Stimulated activated CD4-positive, alpha-beta T cell treated with anti-CD3 and anti-CD28 coated beads, Interleukin-15, amount 100 ng/mL, for 1 hour (primary cell): ENCODE measurements at places on chromosomes 11 and 22.

DNA sequence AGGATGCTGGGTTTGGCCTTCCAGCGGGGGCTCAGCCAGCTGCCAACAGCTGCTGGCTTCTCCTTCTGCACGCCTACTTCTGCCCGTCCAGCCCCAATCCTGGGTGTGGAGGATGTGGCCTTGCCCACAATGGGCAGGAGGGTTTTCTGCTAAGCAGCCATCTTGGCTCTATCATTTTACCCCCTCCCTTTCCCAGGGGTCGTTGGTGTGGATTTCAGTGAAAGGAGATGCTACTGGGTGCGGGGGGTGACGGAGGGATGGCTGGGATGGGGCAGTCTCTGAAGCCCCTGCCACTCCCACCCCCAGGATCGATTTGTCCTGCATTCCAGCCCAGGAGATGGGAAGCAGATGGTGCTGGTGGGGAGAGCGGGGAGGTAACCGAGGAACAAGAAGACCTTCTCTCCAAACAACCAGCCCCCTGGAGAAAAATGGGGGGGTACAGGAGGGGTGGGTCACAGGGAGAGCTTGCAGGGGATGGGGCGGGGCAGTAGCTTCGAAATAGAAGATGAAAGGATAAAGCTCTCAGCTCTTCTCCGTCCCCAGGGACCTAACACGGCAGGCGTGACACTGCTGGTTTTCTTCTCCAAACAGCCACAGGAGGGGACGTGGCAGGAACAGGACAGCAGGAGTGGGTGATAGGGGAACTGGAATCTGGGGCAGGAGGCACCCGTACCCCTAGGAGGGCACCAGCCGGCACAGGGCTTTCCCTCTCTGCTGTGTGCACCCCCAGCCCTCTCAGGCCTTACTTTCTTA is 68.9 kb downstream of the NECTIN1 start:
- no peak for DNase-seq

DNA sequence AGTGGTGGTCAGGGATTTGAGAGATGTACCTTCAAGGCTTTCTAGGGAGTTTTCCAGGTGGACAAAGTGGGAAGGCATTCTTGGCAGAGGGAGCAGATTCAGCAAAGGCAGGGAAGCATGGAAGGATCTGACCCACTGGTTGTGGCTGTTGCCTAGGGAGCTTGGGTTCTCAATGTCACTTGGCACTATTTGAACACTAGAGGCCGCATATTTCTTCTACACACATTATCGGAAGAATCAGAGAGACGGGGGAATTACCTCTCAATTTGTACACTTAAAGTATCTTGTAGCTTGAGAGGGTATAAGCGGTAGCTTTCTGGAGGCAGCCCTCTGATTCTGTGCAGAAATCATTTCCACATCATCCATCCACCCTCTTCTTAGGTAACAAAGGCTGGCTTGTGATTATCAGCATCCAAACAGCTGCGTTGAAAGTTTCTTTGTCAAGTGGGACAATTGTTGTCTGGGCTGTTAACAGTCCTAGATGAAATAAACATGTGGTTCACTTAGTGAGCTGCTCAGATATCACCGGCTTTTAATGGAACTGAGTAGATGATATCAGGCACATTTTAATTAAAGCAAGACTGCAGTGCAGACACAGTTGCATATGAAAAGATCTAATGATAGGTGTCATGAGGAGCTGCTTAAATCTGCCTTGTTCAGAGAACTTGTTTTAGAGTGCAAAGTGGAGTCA is 2.6 kb downstream of the NELL1 start:
- no peak for DNase-seq

DNA sequence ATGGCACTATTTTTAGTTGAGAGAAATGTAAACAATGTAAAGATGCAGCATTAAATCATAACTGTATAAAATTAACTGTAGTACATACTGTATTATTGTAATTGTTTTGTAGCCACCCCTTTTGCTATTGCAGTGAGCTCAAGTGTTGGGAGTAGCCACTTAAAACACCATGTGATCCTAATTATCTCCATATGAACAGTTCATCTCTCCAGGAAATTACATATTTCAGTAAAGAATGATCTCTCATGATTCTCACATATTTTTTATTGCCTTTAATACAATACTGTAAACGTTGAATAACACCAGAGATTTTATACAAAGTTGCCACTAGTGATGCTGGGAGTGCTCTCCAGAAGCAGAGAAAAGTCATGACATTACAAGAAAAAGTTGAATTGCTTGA is 1768.6 kb downstream of the LRRC4C start:
- no peak for DNase-seq

DNA sequence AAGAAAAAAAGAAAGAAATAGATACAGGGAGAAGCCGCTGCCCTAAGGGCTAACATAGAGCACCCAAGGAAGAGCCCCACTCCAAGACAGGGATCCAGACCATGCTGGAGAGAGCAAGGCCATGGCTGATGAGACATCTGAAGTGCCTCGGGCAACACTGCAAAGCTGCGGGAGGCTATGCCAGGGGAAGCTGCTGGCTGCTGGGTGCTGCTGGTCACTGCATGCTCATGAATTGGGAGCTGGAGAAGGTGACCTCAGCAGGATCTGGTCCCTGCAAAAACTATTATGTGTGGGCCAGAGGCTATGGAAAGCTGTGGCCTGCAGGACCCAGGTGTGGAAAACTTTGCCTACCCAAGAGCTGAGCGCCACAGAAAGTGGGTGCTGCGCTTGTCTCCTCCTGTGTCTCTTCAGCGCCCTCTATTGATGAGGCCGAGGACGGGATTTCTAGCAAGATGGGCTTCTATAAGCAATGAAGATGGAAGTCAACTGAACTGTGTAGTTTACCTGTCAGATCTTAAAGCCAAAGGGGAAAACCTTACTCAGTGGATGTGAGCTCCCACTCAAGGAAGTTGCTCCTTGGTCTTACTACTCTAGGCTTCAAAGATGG is 17.3 kb upstream of the SLC29A2 start:
- peak; percentile 41 for DNase-seq

DNA sequence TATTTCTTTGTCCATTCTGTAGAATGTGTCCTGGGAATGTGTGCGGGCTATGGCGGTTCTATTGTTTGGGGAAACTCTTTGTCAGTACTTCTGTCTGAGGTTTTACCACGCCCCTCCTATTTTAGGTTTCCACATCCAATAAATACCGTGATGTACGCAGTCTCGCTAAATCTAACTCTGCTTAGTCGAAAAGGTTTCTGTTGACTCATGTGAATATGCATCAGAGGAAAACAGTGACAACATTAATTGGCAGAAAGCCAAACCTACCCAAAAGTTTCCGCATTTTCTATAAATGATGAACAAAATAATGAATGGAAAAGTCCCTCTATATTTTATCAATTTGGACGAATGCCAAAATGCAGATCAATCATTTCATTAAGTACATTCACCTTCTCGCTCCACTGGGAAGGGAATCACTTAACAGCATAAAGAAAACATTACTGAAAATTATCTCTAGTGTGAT is 143.4 kb downstream of the MAML2 start:
- peak; percentile 2 for DNase-seq

DNA sequence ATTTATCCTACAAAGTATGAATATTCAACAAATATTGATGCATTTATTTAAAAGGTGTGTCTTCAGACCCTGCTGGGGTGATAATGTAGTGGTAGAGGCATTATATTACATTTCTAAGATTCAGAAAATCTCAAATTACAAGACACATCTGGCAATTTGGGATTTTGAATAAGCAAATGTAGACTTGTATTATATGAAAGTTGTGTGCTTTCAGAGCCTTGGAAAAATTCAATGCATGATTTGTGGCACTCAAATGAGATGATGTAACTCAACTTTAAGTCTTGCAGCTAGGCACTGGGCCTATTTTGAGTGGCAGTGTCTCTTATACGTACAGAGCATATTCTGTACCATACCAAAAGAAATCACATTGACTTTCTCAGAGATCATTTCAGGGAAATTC is 214.4 kb downstream of the ETS1 start:
- no peak for DNase-seq

DNA sequence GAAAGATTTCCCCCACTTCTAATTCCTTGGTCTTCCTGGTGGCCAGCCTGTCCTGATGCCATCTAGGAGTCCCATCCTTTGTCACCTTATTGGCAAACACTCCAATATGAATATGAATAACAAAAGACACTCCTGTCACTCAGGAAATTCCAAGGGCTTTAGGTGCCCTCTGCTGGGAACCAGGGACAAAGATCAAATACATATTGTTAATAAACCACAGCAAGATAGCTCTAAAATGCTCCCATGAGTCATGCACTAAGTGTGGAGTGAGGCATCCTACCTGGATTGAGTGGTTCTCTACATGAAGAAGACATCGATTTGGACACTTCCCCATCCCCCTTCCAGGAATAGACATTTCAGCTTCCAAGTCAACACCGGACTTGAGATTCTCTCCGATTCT is 823.6 kb downstream of the TBC1D22A start:
- no peak for DNase-seq

GRCh38 chr11:78265326-78265725 is 76.6 kb downstream of the USP35 start:
- DNase-seq = no peak

DNA sequence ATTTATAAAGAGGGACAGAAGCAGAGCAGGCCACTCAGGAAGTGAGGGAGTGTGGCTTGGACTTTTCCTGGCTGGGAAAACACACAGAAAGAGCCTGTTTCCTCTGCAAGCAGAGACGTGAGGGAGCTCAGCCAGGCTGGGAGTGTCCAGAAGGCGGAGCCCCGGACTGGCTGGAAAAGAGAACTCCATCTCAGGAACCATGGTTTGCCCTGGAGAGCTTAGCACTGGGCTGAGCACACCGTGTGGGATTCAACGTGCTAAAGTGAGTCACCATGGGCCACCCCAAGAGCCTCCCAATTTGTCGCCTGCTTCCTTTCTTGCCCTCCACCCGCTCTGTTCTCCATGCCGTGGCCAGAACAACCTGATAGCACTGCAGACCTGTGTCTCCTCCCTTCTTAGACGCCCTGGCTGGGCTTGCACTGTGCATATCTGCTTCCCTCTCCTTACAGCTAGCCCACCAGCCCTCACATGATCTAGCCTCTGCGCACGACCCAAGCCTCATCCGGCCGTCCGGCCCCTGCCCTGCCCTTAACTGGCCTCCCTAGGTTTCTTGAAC is 51.8 kb downstream of the GALNT18 start:
- no peak for DNase-seq

DNA sequence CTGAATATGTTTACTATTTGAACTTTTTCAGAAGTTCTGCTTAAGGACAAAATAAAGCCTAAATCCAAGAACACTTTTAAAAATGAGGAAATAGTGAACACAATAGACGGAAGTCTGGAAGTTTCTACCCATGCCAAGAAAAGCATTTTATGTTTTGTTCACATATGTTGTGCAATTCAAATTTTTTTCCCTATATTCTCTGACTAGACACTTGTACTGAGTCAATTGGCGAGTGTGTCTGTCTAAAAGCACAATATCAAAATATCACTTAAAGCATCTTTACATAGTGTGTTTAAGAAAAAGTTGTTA is 29.2 kb downstream of the INCENP start:
- DNase-seq = no peak

GRCh38 chr11:111737444-111738210 is 28.6 kb downstream of the PPP2R1B start:
- DNase-seq = no peak

GRCh38 chr11:96567176-96567575 is 177.4 kb downstream of the JRKL start:
- DNase-seq = no peak

- no peak for DNase-seq
These were observed 24.0 kb downstream of the TSPAN18 start for GRCh38 chr11:44750551-44751465.

DNA sequence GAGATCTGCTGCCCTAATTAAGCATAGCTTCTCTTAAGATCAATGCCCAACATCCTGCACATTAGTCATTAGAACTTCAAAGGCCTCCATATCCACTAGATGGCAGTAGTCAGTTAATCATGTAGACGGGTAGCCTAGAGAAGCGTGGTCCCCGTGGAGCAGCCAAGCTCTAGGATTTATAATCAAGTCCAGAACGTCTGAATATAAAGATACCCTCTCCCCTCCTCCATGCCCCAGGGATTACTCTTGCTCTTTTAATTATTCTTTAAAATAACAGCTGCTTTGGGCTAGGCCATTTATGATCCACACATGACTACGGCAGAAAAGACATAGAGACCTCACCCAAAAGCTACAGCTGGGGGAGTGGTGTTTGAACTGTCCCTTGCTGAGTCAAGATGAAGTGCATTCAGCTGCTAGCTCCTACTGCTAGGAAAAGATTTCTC is 327.6 kb upstream of the PLET1 start:
- no peak for DNase-seq

GRCh38 chr22:31738566-31738965 is 11.4 kb downstream of the PRR14L start:
- no peak for DNase-seq

- DNase-seq = no peak
These were observed 9.2 kb downstream of the LRRC32 start for GRCh38 chr11:76661306-76661751.

DNA sequence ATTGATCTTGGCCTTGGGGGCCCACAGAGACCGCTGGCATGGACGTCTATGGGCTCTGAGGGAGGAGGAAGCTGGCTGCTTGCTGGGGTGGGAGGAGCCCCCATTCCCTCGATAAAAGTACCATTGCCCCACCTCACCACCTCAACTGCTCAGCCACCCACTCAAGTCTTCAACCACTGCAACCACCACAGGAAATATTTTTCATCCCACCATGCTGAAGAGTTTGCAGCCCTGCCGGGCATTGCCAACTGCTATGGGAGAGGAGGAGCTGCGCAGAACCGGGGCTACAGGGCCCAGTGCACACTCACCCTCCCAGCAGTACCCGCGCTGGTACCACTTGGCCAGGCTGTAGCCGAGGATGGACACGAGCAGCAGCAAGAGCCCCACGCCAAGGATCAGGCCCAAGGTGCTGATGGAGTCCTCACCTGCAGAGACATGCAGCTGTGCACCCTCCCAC is 29.2 kb downstream of the IL10RA start:
- DNase-seq = no peak

- DNase-seq = no peak
These were observed 1187.6 kb downstream of the BRD1 start for GRCh38 chr22:48639896-48640748.

- no peak for DNase-seq
These were observed 7.7 kb downstream of the KCNQ1 start for GRCh38 chr11:2452321-2453012.
